Pericardium fibroblast (primary cell): ENCODE measurements at places on chromosomes 3 and 15. TPM values are rescaled to one million over a fixed set of nuclear protein-coding genes. Genes with fewer than 3 reads are reported as not detected.

XIRP1 gene
- 0.26 TPM in 1 of 2 replicates, not detected in the other for total RNA-seq

FGD5 gene
- 1.2 and 1.8 TPM in 2 replicates for total RNA-seq

NBEAL2 gene
- total RNA-seq, result 4.0 and 5.6 TPM in 2 replicates

REC114 gene
- not detected in 2 replicates for total RNA-seq

ANKRD63 gene
- total RNA-seq, result not detected in 2 replicates

LRRC49 gene
- total RNA-seq, result 3.2 and 26.6 TPM in 2 replicates

SNTN gene
- total RNA-seq, result not detected in 2 replicates

ARRDC4 gene
- total RNA-seq, result 15.9 and 30.5 TPM in 2 replicates

MLF1 gene
- 8.6 and 9.0 TPM in 2 replicates for total RNA-seq

LARP6 gene
- 51.9 and 79.8 TPM in 2 replicates for total RNA-seq

SCAMP5 gene
- total RNA-seq, result 0.58 and 0.68 TPM in 2 replicates

AP3B2 gene
- 0.47 and 0.60 TPM in 2 replicates for total RNA-seq

CACNA1D gene
- 0.09 TPM in 1 of 2 replicates, not detected in the other for total RNA-seq

NXPE3 gene
- total RNA-seq, result 12.8 and 14.0 TPM in 2 replicates

GMPS gene
- total RNA-seq, result 35.1 and 38.5 TPM in 2 replicates

TM2D3 gene
- total RNA-seq, result 22.0 and 35.5 TPM in 2 replicates

SHC4 gene
- total RNA-seq, result 0.09 and 5.6 TPM in 2 replicates

CCDC13 gene
- 1.1 and 1.3 TPM in 2 replicates for total RNA-seq

CFAP20DC gene
- total RNA-seq, result 1.5 and 5.4 TPM in 2 replicates

PRRT3 gene
- total RNA-seq, result 2.7 and 4.3 TPM in 2 replicates

ST8SIA2 gene
- 0.09 TPM in 1 of 2 replicates, not detected in the other for total RNA-seq

DCLK3 gene
- total RNA-seq, result not detected in 2 replicates

KIAA1143 gene
- total RNA-seq, result 13.2 and 17.2 TPM in 2 replicates

CCR8 gene
- not detected in 2 replicates for total RNA-seq

GOLGA6L7 gene
- not detected in 2 replicates for total RNA-seq

MST1R gene
- 0.68 and 2.0 TPM in 2 replicates for total RNA-seq

CADPS gene
- total RNA-seq, result under 0.01 TPM in 1 of 2 replicates, not detected in the other

ACTRT3 gene
- total RNA-seq, result 2.3 and 6.5 TPM in 2 replicates

GRK7 gene
- not detected in 2 replicates for total RNA-seq
